NB4 (cell line): ENCODE measurements at places on chromosomes 12 and 14.
A peak's percentile ranks its signal among the peaks of the same experiment; 100 is the strongest.

DNA sequence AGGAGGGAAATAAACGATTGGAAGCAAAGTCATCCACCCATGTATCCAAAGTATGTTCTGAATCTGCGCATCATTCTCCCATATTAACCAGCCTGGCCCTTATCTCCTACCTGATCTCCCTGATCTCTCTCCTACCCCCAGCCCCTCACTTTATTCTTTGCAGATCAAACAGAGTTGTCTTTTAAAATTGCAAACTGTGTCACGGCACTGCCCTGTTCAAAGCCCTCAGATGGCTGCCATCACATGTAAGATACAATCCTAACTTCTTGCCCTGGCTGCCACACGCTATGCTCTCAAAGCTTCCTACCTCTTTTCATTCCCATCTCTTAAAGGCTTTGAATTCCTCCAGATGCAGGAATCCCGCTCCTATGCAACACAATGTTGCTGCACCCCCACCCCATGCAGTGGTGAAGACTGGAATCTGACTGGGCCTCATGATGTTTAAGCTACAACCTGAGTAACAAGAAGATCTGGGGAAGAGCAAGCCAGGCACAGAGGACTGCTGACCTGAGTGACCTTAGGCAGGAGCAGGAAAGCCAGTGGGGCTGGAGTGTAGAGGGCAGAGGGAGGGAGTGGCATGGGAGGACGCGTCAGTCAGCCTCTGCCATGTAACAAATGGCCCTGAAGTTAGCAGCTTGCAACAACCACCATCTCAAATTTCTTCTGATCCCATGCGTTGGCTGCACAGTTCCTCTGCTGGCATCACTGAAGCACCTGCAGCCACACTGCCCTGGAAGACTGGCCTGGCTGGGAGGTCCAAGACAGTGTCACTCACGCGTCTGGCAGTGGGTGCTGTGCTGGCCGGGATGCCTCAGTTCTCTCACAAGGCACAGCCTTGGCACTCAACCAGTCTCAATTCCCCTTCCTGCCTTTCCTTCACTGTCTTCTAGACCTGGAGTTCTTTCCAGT is 382.8 kb downstream of the BCL11B start:
- no peak for DNase-seq

GRCh38 chr12:56991319-56992246 is 14.8 kb downstream of the ZBTB39 start:
- DNase-seq, result peak; percentile 66

DNA sequence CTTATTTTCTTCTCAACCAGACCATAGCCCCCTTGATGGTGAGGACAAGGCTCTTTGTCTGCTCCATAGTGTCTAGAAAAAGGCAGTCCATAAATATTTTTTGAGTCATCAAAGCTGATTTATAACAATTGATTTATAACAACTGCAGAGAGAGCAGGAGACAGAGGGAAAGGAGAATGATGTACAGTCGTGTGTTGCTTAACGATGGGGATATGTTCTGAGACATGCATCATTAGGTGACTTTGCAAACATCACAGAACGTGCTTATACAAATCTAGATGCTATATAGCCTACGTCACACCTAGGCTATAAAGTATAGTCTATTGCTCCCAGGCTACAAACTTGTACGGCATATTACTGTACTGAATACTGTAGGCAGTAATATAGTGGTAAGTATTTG is 143.3 kb downstream of the NTF3 start:
- no peak for DNase-seq

DNA sequence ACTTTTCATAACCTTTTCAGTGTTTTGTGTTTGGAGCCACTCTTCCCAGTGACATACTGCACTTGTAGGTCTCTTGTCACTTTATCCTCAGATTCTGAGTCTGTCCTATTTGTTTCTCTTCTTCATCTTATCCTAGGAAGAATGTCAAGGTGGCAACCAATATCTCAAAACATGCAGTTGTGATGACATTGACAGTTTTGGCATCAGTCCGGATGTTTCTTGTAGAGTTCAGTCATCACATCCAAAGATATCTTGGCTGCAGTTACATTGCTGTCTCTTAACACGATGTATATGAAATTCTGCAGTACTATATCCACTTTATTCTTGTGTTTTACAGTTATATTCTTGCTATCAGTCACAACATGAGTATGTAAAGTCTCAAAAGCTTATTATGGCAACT is 6.4 kb downstream of the ADIPOR2 start:
- DNase-seq, result no peak

GRCh38 chr12:52050116-52050757 is 1.0 kb upstream of the NR4A1 start:
- no peak for DNase-seq

DNA sequence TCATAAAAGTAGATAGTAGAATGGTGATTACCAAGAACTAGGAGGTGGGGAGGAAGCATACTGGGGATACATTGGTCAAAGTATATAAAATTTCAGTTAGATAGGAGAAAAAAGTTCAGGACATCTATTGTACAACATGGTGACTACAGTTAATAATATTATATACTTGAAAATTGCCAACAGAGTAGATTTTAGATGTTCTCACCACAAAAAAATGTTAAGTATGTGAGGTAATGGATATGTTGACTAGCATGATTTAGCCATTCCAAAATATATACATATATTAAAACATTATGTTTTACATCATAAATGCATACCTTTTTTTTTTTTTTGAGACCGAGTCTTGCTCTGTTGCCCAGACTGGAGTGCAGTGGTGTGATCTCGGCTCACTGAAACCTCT is 31.0 kb downstream of the TMEM116 start:
- no peak for DNase-seq

- peak; percentile 46 for DNase-seq
Measured at GRCh38 chr12:62258941-62259630, 1.1 kb upstream of the USP15 start.

GRCh38 chr14:99030454-99030853 is 241.5 kb downstream of the BCL11B start:
- no peak for DNase-seq

DNA sequence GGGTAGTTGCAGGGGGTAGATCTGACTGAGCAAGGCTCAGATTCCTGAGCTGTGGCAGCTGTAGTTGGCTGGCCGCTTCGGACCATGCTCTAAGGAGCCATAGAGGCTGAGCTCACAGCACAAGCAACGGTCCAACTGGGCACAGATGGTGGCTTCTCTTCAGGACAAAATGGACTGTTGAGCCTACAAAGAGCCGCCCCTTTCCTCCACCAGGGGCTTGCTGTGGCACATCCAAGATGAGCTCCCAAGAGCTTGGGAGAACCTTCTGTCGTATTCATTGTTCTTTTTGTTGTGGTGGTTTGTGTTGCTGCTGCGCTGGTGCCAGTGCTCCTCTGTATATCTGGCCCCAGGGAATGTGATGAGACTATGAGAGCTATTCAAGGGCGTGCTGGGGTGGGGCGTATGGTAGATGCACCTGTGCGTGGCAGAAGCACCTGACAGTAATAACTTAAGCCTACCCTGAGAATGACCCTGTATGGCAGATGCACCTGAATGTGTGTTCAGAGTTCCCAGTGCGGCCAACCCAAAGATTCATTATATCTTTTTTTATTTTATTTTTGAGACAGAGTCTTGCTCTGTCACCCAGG is 17.8 kb upstream of the LGALS3 start:
- no peak for DNase-seq

GRCh38 chr12:124319368-124320050 is 24.6 kb downstream of the RFLNA start:
- DNase-seq, result no peak

DNA sequence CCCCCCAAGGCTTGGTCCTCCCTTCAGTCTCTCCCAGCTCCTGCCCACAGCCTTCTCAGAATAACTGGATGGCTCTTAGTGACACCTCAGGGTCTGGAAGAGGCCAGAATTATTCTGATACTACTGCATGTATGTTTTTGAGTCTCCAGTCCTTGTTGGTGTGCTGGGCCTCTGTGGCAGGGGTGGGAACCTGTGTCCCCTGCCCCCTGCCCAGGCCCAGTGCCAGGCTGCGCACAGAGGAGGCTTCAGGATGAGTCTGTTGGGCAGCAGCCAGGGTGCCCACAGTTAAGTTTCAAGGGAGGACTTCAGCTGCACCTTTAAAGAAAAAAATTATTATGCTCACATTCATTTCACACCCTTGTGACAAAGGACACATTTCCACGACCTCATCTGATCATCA is 348.3 kb downstream of the CACNA1C start:
- DNase-seq, result no peak

GRCh38 chr12:34379142-34379541 is 356.8 kb downstream of the ALG10 start:
- no peak for DNase-seq
